ENCODE measurements at places on chromosomes 7 and 10.

DNA sequence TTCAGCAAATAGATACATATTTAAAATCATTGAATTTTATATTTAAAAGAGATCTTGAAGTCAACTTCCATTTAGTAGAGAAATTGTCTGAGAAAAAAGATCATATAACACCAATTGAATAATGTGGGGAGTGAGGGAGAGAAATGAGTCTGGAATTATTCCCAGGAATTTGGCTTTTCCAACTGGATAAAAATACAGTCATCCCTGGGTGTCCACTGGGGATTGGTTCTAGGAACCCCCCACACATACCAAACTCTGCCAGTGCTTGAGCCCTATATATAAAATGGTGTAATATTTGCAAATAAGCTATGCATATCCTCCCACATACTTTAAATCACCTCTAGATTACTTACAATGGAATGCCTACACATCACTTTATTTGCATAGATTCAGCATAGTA, 162.8 kb upstream of the SEMA3C start:
- no peak for DNase-seq

GRCh38 chr10:103752680-103753248, 102.6 kb downstream of the SH3PXD2A start:
- no peak for DNase-seq

DNA sequence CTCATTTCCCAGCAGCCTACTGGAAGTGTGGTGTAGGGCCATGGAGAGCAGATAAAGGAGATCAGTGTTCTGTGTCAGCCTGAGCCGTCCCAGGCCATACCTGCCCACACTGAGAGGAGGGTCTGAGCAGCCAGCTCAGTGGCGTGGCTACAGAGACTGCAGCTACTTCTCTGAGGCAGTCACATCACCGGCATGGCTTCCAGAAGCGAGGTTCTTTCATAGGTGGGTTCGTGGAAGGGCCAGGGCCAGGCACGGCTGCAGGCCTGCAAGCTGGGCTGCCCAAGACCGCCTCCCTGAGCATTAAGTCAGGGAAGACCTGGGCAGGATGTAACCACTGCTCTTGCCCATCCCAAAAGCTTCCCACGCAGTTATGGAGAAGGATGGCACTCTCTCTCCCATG, 34.9 kb downstream of the LDB3 start:
- DNase-seq = no peak

DNA sequence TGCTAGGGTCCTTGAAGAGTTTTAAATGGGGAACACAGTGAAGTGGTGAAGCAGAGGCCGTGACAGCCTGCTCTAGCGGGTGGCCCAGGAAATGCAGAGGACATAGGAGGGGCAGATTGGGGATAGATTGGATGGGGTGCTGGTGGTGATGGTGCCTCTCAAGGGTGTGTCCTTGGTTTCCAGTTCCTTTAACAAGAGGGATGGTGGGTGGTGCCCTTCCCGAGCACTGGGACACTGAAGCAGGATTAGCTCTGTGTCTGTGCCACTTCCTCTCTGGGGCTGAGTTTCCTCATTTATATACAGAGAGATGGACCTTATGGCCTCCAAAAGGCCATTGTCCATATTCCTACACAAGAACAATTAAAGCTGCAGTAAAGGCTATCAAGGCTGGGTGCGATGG, 285.5 kb downstream of the TCF7L2 start:
- DNase-seq = no peak

DNA sequence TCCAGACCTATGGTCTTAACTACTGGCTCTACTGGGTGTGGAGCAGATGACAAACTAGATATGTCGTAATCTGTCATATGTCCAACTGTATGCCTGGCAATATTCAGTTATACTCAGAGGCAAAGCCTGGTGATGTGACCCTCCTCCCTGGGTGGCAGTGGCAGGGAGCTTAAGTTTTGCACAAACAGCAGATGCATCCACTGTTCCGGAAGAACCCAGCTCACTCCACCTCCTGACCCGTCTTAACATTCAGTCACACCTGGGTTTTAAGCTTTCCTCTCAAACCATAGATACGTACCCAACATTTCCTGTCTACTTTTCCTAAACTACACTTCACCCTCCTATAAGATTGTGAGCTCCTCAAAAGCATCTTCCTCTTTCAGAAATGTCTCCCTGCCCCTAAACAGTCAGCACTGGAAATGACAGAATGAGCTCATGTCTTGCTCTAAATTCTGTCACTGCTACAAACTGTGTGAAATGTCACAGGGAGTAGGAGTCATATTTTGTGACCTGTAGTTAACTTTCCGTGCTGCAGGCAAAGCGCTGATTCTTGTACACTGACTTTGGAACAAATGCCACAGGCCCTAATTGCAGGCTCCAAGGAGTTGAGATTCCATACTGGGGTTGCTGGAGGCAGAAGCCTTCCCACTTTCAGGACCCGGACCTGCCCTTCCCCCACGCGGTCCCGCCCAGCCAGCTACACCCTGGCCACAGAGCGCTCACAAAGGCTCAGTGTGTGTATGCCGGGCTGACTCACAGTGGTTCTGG, 23.9 kb downstream of the SCD start:
- DNase-seq = peak; percentile 92

DNA sequence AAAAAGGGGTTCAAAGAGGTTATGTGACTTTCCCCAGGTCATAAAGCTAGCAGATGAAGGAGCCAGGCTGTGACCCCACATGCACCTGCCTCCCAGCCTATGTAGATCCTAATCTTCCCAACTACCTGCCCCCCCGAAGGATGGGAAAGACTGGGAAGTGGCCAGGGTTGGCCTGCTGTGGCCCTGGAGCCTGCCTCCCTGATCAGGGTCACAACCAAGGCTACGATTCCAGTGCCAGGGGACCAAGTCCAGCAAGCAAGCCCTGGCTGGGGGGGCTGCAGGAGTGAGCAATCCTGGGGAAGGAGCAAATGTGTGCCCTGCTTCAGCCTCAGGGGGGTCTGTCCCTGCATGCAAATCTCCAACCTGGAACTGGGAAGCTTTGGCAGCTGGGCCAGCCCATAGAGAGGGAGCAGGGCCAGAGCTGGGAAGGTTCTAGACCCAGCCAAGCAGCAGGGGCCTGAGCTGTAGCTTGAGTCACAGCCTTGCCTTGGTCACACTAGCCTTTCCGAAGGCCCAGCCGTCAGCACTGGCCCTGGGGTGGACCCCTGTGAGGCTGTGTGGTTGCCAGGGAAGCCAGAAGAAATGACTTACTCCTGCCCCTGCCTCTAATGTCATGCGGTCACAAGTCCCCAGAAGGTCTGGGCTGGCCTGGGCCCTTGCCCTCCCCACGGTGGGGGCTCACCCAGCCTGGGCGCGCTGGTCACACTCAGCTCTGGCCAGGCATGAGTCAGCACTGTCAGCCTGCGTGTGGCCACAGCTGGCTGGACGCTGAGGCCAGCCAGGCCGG, 96.4 kb upstream of the ZMIZ1 start:
- peak; percentile 94 for DNase-seq

GRCh38 chr7:7996568-7996967, 28.0 kb downstream of the GLCCI1 start:
- no peak for DNase-seq

DNA sequence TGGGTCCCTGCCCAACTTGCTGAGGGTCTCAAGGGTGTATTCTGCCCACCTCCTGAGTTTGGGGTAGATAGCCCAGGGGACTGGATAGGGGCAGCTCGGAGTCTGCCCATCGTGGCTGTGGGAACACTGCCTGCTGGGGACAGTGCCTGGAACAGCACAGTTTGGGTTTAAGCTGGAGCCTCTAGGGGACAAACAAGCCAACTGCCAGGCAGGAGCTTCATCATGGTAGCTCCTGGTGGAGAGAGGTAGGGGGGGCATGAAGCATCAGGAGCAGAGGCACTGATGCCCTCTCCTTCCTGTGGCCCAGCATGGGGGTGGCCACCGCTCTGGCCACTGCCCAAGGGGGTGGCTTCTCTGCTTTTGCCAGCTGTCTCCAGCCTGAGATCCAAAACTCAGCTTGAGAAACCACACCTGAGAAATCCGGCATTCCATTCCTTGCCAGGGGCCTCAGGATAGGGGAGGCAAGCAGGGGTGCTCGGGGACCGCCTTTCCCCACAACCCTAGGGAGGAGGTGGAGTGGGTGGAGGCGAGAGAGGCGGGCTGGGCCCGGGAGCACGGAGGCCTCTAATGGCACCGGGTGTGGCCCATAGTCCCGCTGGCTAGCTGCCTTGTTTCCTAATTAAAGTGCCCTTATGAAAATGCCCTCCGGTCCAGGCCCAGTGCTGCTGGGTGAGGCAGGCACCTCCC, 47.6 kb downstream of the UNC5B start:
- DNase-seq = no peak

DNA sequence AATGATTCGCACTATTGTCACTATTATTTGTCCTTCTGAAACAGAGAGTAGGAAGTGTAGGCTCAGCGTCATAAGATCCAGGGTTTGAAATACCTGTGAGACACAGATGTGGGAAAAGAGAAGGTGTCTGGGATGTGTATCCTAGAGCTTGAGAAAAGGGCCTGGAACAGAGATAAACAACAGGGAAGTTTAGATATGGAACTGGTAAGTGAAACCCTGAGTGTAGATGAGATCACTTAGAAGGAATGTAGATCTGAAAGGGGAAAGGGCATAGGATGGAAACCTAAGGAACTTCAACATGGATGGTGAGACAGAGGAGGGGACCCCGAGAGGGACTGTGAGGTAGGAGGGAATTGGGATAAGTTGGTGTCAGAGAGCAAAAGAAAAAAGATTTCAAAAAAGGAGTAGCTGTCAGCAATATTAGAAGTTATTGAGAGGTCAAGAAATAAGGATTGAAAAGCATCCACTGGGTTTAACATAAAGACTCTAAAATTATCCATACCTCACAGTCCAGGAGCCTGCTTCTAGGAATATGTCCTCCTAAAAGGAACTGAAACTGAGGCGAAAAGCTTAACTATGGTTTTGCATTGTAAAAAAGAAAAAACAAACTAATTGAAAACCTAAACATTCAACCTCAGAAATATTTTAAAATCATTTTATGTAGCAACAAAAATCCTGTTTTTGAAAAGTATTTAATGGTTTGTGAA, 119.2 kb upstream of the NPVF start:
- no peak for DNase-seq

- DNase-seq = no peak
These were observed 62.6 kb downstream of the TACR2 start for GRCh38 chr10:69353977-69354635.

GRCh38 chr7:14024406-14024805, 34.9 kb upstream of the ETV1 start:
- no peak for DNase-seq

- no peak for DNase-seq
These were observed 122.8 kb downstream of the SKIDA1 start for GRCh38 chr10:21402606-21403083.
